ENCODE measurements at places on chromosomes 4 and X.

DNA sequence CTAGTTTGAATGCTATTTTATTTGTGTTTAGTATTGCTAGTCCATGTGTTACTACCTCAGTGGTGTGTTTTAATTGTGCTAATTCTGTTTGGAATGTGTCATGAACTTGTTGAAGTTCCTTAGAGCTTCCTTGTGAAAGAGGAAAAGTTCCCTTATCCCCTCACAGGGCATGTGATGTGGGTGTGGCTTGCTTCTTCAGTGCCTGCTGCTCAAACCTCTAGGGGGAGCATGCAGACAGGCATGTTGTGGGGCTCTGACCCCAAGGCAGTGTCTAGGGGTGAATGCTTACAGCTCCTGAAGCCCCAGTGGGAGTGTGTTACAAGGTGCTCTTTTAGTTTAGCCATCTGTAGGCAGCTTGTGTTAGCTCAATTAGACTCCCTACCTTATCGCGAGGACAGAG is 86.5 kb downstream of the MAGED4 start:
- peak; percentile 40 for DNase-seq

- peak; percentile 89 for DNase-seq
These were observed 18.5 kb upstream of the CXCL3 start for GRCh38 chr4:74056858-74057562.

GRCh38 chr4:152667781-152668180 is 12.0 kb downstream of the TMEM154 start:
- DNase-seq: no peak

- DNase-seq: no peak
These were observed 79.7 kb upstream of the LSM6 start for GRCh38 chr4:146095860-146096259.

GRCh38 chr4:134178706-134179105 is 22.9 kb downstream of the PABPC4L start:
- no peak for DNase-seq

GRCh38 chrX:7050271-7050670 is 97.2 kb upstream of the STS start:
- no peak for DNase-seq

DNA sequence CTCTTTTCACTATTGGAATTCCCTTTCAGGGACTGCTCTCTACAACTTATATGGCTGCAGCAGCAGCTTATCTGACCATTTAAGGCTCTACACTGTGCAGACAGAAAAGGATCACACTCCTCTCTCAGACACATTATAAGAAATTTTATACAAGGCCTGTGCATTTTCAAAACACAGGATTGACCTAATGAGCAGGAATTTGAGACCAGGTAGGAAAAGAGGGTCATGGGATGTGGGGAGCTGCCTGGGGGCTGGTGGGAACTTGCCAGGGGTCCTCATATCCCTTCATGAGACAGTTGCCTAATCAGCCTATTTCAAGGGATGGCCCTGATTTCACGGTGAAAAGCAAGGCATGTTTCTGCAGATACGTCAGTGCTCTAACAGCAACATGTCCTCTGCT is 77.1 kb downstream of the SORBS2 start:
- DNase-seq: no peak

DNA sequence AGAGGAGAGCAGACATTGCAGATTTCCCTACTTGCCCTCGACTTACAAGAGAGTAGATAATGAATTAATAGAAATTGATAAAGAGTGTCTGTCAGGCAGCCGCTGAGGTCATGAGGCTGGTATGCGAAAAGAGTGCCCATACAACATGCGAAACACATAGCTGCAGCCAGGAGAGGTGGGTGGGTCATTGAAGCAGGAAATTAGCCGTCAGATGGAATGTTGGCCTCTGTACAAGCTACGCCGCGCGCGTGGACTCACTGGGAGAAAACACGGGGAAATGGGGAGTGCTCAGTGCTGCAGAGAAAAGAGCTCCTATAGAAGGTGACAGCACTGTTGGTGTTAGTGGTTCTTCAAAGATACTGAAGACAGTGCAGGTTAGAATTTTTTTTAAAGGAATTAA is 125.1 kb downstream of the RAPGEF2 start:
- no peak for DNase-seq

- DNase-seq: no peak
These were observed 100.2 kb downstream of the WDFY3 start for GRCh38 chr4:84866295-84866694.

GRCh38 chr4:128390475-128390996 is 102.9 kb upstream of the PGRMC2 start:
- DNase-seq: no peak

DNA sequence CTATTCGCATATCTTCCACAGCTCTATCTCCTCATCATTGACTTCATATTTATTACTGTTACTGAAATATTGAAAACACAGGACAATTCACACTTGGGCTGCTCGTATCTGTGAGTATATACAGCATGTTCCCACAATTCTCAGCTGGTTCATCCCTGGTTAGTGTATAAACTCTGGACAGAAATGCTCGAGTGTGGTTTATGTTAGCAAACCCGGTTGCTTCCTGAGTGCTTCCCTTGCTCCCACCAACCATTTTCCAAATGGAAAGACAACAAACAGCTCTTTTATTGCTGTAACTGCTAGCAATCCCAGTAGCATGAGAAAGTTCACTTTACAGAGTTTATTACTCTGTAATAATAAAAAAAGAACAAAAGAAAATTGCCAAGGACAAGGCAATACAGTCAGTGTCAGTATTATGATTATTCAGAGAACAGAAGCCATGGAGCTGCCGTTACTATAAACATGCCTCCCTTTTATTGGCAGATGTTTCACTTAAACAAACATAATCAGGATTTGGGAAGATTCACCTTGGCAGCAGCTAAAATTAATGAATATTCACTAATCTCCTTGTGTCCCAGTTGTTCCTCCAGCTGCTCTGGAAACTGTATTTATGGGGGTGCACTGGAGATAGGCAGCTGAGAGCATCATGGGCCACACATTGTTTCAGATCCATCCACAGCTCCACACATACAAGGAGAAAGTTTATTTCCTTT is 134.1 kb upstream of the GUCY1A1 start:
- DNase-seq: no peak

DNA sequence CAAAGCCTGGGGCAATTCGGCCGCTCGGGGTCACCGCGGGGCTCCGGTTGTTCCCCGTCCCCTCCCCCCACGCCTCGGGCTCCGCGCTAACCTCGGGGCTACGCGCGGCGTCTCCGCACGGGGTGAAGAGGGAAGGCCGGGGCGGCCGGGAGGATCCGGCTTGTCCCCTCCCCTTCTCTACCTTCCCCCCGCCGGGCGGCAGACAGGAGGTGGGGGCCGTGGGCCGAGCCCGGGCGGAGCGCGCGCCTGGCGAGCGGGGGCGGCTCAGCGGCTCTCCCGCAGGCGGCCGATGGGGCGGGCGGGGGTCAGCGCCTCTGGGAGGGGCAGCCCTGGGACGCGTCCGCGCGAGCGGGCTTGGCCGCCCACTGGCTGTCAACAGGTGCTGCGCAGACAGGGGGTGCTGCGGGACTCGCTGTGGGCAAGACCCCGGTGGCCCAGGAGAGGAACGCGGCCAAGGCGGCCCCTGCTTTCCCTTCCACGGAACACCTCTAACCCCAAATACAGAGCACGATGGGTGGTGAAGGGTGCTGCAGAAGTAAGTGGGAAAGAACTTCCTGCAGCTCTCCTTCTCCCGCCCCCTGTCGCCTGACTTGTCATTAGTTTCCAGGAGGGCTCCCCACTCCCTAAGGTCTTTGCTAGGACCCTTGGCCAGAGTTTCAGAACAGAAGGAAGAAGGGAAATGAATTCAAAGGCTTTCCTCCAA is at the start of gene PDGFC:
Gene PDGFC, minus strand, starts transcription at position 124 of the 703 bp plus-strand sequence. CDS start 896 bp downstream, outside the sequence.
- DNase-seq: peak; percentile 88

- no peak for DNase-seq
These were observed 41.5 kb upstream of the FAT1 start for GRCh38 chr4:186765138-186765537.

- DNase-seq: no peak
These were observed 98.6 kb upstream of the LRPAP1 start for GRCh38 chr4:3630598-3631543.

DNA sequence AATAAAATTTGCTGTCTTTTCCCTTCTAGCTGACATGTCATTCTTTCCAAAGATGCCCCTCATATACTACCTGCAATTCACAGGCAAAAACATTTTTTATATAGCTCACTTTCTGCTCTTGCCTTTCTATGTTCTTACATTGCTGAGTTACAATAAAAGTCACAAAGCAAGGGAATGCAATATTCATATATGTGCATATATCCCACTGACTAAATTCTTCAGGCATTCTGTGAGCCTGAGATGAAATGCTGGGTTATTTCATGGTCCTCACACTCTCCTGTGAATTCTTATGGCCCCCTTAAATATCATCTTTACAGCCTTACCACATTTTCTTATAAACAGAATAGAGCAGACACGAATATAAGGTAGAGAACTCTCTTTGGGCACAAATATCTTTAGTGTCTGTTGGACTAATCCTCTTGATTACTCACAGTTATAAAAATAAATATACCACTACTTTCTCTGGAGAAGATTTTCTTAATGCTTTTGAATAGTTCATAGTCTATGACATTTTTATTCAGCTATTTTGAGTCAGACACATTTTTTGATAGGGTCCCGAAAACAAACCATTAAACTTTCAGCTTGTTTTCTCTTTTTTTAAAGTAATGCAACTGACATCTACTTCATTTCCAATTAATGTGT is 84.1 kb upstream of the H2AZ1 start:
- DNase-seq: no peak

DNA sequence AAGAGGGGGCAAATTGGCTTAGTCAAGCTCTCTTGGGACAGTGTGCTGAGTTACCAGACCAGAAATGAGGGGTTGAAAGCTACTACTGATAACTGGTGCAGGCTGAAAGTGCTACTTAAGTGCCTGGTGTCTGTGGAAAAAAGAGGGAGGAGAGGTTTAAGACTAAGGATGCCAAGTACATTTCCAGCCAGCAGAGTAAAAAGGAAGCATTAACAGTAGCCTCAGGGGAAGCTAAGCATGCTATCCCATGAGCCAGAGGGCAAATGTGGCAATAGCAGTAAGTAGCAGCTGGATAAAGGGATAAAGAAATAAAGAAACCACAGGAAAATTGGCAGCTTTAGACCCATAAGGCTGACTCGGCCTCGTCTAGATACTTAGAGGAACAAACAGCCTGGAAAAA is 196.3 kb upstream of the MAB21L2 start:
- DNase-seq: no peak

- DNase-seq: no peak
These were observed 14.7 kb upstream of the DCHS2 start for GRCh38 chr4:154506253-154506652.

- peak; percentile 52 for DNase-seq
These were observed 29.5 kb upstream of the FGFR3 start for GRCh38 chr4:1763550-1764080.

DNA sequence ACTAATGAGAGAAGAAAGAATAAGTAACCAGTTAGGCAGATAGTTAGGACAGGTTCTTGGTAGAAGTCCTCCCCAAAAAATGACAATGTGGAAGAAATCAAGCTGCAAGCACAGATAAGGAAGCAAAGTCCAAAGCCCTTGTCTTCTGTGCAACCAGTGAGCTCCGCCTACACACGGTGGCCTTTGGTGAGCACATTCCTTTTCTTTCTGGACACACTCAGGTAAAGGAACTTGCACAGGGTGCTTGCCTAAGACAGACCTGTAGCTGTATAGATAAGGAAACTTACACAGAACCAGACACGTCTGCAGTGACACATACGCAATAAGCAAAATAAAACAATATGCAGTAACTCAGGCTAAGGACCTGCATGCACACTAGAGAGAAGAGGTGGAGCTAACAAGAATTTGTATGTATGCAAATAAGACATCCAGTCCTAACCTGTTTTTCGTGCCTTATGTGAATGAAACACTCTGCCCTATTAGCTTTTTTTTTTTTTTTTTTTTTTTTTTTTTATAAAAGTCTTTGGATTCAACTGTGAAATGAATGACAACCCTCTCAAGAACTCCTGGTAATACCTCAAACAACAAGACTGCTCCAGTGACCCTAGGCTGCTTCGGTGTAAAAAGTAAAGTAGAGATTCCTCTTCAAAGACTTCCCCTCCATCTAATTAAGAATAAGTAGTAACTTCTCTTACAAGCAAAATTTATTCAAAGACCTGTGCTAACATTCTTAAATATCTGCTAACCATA is 48.8 kb downstream of the UGT2B10 start:
- no peak for DNase-seq

DNA sequence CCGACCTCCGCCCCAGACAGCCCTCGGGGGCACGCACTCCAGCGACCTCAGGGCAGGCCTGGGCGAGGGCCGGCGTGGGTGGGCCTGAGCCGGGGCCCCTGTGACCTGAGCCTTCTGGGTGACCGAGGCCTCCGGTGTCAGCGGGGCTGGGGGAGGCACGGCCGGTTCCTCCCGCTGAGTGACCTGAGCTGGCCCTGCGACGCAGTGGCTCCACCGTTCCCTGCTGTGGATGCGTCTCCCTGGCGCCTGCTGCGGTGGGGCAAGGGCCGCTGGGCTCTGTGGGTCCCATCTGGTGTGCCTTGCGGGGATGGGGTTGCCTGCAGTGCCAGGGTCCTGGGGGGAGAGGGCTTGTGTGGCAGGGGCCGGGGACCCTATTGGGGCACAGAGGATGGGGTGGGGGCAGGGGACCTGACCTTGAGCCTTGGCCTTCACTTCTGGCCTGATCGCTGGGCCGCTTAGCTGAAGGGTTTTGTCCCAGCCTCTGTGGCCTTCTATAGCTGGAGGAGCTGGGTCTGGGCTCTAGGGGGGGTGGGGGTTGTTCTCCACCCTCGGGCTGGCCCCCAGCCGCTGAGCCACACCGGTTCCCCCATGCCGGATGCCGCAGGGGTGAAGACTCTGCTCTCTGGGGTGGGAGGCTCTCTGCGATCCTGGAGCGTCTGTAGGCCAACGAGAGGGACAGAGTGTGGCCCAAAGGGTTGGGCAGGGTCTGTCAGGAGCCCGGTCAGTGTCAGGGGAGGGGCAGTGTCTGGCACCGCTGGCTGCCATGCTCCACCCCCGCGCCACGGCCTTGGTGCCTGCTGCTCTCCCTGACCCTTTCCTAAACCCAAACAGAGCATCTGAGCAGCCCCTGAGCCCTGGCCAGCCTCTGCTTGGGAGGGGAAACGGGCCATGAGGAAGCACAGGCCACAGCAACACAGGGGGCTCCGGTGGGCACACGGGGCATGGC is 2.3 kb downstream of the NAT8L start:
- no peak for DNase-seq

DNA sequence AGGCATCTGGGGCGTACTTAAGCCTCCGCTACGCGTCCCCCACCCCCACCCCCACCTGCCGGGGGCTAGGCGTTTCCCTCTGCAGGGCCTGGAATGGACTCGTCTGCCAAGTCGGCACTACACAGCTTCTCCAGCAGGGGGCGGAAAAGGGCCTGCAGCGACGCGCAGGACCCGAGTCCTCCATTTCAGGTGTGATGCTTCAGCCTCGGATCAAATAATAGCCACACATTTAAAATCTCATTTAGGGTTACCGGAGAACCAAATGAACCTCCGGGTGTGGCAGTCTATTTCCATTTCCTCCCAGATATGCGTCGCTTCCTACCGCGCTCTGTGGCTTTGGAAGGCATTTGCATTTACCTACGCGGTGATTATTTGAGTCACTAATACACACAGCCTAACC is 2.9 kb downstream of the PAK3 start:
- peak; percentile 47 for DNase-seq

DNA sequence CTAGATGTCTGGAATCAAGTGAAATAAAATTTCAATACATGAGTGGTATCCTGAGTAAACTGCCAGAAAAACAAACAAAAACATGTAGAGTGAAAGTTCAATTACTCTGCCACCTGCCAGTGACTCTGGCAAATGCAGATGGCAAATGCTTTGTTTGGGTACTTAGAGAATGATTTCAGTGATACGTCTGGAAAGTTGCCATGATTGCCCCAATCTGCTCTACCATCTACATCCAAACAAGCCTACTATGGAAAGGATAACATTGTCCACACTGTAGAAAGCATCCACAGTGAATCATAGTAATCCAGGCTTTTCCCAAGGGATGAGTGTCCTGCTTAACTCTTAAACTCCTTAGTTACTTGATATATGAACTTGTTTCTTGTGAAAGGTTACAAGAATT is 3.4 kb downstream of the SPATA4 start:
- DNase-seq: no peak
